ENCODE measurements at places on chromosomes 5 and 9. TPM values are rescaled to one million over a fixed set of nuclear protein-coding genes. Genes with fewer than 3 reads are reported as not detected.

GRCh38 chr5:82754759-82755158 is 322.4 kb downstream of the TMEM167A start:
- DNase-seq, result no peak

The PCDHB14 gene
- total RNA-seq, result 7.7 TPM

DNA sequence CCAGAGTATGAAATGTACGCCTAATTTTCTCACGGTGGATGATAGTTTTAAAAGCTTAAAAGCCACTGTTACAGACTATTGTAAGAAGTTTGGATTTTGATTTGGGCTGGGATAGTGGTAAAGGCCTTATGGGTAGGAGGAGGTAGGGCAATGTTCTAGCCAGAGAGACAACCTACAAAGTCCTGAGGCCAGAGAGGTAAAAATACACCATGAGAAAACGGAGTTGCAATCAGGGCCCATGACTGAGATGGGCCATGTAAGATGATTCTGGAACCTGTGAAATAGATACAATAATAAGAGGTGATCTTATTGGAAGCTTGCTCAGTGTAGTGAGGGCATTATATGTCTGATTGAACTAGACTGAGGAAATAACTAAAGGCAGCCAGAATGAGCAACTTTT is 188.8 kb downstream of the RFX3 start:
- no peak for DNase-seq

- no peak for DNase-seq
These were observed 206.0 kb upstream of the PRR16 start for GRCh38 chr5:120258123-120258522.

DNA sequence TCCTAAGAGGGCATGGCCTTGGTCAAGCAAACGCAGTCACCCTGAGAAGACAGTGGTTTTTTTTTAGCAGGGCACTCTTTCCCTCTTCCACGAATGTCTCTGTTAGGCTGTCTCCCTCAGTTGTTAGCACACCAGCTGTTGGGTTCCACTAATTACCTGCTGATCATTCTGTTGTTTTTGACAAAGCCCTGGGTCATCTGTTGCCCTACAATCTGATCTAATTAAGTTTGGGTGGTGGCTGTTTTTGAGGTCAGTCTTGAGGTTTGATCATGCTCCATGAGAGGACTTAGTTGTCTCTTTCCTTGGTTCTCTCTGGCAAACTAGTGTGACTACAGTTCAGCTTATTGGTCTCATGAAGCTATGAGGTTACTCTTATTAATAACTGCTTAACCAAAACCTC is 5.0 kb upstream of the PTPDC1 start:
- no peak for DNase-seq

The LRRC70 gene
- total RNA-seq, result not detected

The PCDHA8 gene
- 0.51 TPM for total RNA-seq

The IFNA13 gene
- total RNA-seq, result not detected

DNA sequence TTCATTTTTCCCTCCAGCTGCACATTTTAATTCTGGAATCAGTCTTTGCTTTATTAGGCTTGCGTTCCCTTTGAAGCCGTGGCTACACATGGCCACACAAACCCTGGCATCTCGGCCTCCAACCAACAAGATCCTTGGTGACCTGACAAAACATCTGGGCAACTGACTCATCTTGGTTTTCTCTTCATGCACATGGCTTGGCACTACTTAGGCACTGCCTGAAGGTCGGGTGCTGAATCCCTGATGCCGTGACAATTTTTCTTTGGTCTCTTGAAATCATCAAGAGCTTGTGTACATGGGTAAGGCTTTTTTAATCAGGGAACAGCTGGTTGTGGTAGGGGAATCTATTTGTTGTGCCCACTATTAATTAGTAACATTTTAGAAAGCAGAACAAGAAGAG is 16.0 kb upstream of the PAPPA start:
- no peak for DNase-seq

DNA sequence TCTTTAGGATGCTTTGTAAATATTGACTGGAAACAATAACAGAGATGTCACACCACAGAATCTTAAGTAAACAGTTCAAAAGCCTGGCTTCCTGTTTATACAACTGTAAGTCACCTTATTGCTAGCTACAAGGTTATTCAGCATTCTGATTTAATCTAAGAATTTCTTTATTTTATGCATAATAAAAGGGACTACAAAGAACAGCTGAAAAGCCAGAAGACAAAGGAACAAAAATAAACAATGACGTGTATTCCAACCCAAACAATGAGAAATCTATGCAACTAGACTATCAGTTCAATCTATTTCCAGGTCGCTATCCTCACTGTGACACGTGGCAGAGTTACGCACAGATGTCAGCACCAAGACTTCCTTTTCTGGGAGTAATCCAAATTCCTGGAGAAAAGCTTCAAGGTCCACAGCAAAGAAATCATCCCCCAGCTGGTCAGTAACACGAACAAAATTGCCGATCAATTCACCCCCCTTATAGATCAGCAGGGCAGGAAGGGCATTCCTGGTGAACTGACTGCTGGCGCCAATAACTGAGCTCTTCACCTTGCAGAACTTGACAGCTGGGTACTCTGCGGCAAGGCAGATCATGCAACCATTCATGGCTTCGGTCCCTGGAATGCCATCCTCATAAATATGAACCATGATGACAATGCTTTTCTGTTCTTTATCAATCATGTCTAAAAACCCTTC is 8.4 kb downstream of the PDCL start:
- DNase-seq, result no peak

The MARVELD2 gene
- 5.4 TPM for total RNA-seq

The ENTREP1 gene
- not detected for total RNA-seq

DNA sequence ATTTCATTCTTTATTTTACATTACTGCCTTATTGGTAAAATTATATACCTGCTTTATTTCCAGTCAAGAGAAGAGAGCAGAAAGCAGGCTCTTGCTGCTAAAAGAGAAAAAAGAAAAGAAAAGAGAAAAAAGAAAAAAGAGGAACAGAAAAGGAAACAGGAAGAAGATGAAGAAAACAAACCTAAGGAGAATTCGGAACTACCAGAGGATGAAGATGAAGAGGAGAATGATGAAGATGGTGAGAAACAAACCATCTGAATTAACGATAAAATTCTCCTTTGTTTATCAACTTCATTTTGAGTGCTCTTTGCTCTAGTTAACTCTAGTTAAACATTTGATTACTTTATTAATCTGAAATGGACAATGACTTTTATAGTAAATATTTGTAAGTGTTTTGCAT is 23.5 kb upstream of the EIF4EBP3 start:
- no peak for DNase-seq

The SPATA31A3 gene
- not detected for total RNA-seq

- DNase-seq, result no peak
These were observed 31.6 kb downstream of the C9orf40 start for GRCh38 chr9:74920944-74921626.

DNA sequence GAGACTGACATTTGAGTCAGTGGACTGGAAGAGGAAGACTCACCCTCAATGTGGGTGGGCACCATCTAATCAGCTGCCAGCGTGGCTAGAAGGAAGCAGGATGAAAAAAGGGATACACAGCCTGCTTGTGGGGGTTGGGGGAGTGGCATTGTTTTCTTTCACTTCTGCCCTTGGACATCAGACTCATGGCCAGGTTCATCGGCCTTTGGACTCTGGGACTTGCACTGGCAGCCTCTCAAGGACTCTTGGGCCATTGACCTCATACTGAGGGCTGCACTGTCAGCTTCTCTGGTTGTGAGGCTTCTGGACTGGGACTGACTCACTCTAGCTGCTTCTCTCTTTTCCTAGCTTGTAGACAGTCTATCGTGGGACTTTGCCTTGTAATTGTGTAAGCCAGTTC is 374.9 kb downstream of the TLE1 start:
- DNase-seq, result peak; percentile 14

The PPP2R2B gene
- 1.5 TPM for total RNA-seq

Data from Caki2 (cell line).